Bladder microvascular endothelial cell (primary cell): ENCODE measurements at places on chromosomes 1 and 21. TPM values are rescaled to one million over a fixed set of nuclear protein-coding genes. Genes with fewer than 3 reads are reported as not detected.

The MCOLN3 gene
- not detected in 2 replicates for total RNA-seq

The TCEA3 gene
- total RNA-seq, result 0.63 and 1.8 TPM in 2 replicates

The SPRR3 gene
- not detected in 2 replicates for total RNA-seq

The LCE2B gene
- not detected in 2 replicates for total RNA-seq

The SERPINC1 gene
- not detected in 2 replicates for total RNA-seq

The FCRLB gene
- total RNA-seq, result 0.19 and 0.97 TPM in 2 replicates
